ENCODE measurements at places on chromosomes 3 and 15. TPM values are rescaled to one million over a fixed set of nuclear protein-coding genes. Genes with fewer than 3 reads are reported as not detected.
A peak's percentile ranks its signal among the peaks of the same experiment; 100 is the strongest.

DNA sequence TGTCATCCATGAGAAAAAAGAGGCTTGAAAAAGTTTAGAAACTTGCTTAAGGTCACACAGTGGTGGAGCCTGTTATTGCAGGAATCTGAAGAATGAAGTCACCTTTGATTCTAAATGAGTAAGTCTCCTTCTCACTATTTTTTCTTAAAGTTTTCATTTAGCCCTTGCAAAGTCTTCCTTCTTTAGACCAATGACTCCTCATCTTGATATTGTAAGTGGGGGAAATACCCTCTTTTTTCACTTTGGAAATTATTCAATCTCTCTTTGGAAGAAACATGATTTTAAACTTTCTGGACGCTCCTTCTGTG lies 787 bp upstream of the SLMAP start:
- peak overlapping the region; percentile 63 for H3K4me3 ChIP-seq
- no peak for DNase-seq
- H3K27ac ChIP-seq, result peak overlapping the region; percentile 91
- H3K4me1 ChIP-seq, result peaks cover 59% of the 10 kb centered on the region

GRCh38 chr3:85838921-85839320 lies 880.1 kb downstream of the CADM2 start:
- DNase-seq, result no peak
- H3K4me1 ChIP-seq, result no peaks in the 10 kb centered on the region
- H3K27me3 ChIP-seq, result no peaks in the 10 kb centered on the region
- no peak overlapping the region for H3K27ac ChIP-seq
- no peaks in the 10 kb centered on the region for H3K36me3 ChIP-seq

DNA sequence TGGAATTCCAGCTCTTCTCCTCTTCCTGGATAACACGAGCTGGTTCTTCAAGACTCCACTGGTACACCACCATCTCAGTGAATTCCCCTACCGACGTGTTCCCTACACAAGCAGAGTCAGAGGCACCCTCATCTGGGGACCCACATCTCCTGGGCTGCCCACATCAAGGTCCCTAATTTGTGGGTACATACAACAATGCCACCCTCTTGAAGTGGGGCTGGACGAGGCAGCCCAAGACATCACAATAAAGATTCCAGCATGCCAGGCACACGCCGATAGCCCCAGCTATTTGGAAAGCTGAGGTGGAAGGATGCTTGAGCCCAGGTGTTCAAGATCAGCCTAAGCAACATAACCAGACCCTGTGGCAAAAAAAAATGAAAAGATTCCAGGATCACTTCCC lies 221.2 kb upstream of the LINGO1 start:
- no peaks in the 10 kb centered on the region for H3K36me3 ChIP-seq
- H3K4me3 ChIP-seq, result no peak overlapping the region
- no peaks in the 10 kb centered on the region for H3K4me1 ChIP-seq
- H3K27ac ChIP-seq, result no peak overlapping the region

DNA sequence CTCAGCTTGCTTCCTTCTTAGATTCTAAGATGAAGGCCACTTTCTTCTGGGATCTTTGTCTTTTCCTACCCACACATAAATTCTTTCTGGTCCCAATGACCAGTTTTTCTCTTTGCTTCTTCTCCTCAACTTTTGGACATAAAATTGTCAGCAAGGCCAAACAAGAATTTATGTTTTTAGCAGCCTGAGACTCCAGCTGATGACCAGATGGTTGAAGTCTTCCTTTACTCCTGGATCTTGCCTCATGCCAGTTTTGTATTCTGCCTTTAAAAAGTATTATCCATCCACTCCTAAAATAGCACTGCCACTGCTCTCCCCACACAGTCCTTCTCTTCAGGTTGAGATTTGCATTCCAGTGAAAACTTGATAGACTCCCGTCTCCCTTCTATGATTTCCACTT lies 236.0 kb downstream of the VPS13C start:
- DNase-seq, result no peak
- no peak overlapping the region for H3K27ac ChIP-seq
- H3K4me3 ChIP-seq, result no peak overlapping the region

GRCh38 chr3:108053067-108053466 lies 37.8 kb downstream of the CD47 start:
- no peaks in the 10 kb centered on the region for H3K27me3 ChIP-seq
- H3K36me3 ChIP-seq, result no peaks in the 10 kb centered on the region
- H3K4me1 ChIP-seq, result no peaks in the 10 kb centered on the region
- DNase-seq, result no peak
- no peak overlapping the region for H3K27ac ChIP-seq

GRCh38 chr3:24199775-24200247 lies 254.7 kb downstream of the NR1D2 start:
- no peak overlapping the region for H3K4me3 ChIP-seq
- DNase-seq, result no peak
- H3K27me3 ChIP-seq, result no peaks in the 10 kb centered on the region
- H3K36me3 ChIP-seq, result no peaks in the 10 kb centered on the region

DNA sequence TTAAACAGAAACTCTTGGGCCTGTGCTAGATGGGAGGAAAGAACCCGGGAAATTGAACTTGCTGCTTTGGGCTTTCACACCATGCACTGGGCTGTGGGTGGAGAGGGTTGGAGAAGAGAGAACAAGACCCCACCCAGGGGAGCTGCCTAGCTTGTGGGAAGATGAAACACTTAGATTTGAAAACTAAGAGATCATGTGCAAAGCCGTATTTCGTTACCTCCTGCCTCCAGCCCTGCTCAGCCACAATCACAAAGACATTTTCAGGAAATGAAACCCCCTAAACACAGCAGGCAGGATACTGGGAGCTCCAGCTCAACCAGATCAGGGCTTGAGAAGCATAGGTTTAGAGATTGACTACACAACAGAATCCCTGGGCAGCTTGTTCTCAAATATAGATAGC lies 183.0 kb upstream of the C2CD4B start:
- DNase-seq, result no peak
- H3K27ac ChIP-seq, result no peak overlapping the region
- no peak overlapping the region for H3K4me3 ChIP-seq
- H3K27me3 ChIP-seq, result no peaks in the 10 kb centered on the region

DNA sequence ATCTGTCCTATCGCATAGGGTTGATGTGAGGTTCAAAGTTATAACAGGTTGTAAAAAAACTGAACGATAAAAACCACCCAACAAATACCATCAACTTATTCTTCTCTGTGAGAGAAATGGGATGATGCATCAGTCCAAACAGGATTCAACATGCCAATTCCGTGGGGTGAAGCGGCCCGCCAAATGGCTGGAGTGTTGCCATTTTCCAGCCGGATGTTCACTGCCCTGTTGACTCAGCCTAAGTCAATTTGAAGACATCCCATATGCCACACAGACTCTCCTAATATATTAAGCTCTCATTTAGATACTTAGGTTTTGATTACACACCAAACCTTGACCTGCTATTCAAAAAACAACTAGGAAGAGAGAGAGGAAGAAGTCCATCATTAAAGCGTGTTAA lies 311.1 kb downstream of the VPS13C start:
- H3K27ac ChIP-seq, result no peak overlapping the region
- no peaks in the 10 kb centered on the region for H3K4me1 ChIP-seq
- H3K4me3 ChIP-seq, result no peak overlapping the region

GRCh38 chr3:171776411-171776810 lies 33.9 kb downstream of the PLD1 start:
- no peak for DNase-seq
- no peaks in the 10 kb centered on the region for H3K27me3 ChIP-seq
- no peak overlapping the region for H3K4me3 ChIP-seq
- H3K4me1 ChIP-seq, result no peaks in the 10 kb centered on the region
- no peaks in the 10 kb centered on the region for H3K36me3 ChIP-seq

DNA sequence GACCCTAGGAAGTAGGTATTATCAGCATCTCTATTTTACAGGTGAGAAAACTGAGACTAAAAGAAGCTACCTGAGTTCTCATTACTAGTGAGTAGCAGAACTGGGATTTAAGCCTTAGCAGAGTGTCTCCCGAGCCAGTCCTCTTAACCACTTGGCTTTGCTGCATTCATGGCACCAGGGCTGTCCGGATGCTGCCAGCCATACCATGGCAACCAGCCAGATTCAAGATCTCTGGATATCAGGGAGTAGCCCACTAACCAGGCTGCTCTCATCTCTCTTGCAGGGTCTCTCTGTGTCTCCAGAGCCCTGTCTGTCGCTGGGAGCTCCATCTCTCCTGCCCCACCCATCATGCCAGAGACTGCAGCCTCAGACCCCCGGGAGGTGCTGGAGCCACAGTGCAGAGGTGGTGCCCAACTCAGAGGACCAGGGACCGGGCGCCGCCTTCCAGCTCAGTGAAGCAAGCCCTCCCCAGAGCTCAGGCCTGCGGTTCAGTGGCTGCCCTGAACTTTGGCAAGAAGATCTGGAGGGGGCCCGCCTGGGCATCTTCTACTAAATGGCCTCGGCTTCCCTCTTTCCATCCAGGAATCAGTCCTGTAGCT lies 1.7 kb downstream of the MESP2 start:
- H3K4me1 ChIP-seq, result peaks cover 18% of the 10 kb centered on the region
- no peak for DNase-seq
- H3K36me3 ChIP-seq, result no peaks in the 10 kb centered on the region
- no peaks in the 10 kb centered on the region for H3K27me3 ChIP-seq
- H3K4me3 ChIP-seq, result no peak overlapping the region

GRCh38 chr15:41511331-41511898 lies 2.2 kb downstream of the LTK start:
- no peaks in the 10 kb centered on the region for H3K27me3 ChIP-seq
- no peaks in the 10 kb centered on the region for H3K36me3 ChIP-seq
- no peak for DNase-seq
- peaks cover 30% of the 10 kb centered on the region for H3K4me1 ChIP-seq

- H3K27me3 ChIP-seq, result no peaks in the 10 kb centered on the region
- DNase-seq, result no peak
- peaks cover 10% of the 10 kb centered on the region for H3K4me1 ChIP-seq
- no peak overlapping the region for H3K27ac ChIP-seq
These were observed 166.6 kb upstream of the PDZRN3 start for GRCh38 chr3:73791356-73791755.

DNA sequence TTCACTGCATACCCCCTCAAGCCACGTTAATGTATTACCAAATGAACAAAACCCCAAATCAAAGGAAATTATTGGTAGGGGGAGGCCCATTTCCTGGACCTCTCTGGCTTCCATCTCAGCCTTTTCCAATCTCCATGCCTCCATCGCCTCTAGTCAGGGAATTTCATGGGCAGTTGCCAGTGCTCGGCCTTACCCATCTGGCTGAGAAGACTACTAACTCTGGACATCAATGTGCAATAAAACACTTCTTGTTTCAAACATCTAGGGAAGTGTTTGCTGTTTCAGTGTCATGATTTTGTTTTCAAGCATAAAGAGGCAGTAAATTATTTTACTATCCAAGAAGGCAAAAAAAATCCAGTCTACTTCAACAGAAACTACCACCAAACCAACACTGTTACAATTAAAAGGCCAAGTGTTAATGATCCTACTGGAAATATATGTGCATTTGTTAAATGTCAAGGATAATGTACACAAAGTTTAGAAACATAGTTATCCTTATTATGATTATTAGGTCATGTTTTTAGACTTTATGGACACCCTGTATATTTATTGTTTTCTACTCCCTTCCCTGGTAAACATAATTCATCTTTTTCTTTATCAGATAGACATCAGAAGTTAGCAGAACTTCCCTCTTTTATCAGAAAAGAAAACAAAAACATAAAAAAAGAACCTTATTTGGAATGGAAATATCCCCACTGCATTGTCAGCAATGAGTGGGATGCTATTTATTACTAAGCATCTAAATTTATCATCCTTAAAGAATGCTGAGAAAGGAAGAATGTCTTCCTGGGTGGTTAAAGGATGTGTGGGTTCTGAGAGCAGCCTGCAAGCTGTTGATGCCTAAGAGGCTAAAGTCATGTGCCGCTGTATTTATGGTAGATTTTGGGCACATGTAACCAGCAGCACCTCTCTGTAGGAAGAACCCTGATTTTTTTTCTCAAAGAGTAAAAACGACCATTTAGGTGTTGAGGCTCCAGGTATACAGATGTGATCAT lies 15.2 kb downstream of the LDHAL6B start:
- no peak overlapping the region for H3K4me3 ChIP-seq
- no peak for DNase-seq
- H3K36me3 ChIP-seq, result no peaks in the 10 kb centered on the region
- H3K4me1 ChIP-seq, result no peaks in the 10 kb centered on the region
- H3K27ac ChIP-seq, result peak overlapping the region; percentile 26

DNA sequence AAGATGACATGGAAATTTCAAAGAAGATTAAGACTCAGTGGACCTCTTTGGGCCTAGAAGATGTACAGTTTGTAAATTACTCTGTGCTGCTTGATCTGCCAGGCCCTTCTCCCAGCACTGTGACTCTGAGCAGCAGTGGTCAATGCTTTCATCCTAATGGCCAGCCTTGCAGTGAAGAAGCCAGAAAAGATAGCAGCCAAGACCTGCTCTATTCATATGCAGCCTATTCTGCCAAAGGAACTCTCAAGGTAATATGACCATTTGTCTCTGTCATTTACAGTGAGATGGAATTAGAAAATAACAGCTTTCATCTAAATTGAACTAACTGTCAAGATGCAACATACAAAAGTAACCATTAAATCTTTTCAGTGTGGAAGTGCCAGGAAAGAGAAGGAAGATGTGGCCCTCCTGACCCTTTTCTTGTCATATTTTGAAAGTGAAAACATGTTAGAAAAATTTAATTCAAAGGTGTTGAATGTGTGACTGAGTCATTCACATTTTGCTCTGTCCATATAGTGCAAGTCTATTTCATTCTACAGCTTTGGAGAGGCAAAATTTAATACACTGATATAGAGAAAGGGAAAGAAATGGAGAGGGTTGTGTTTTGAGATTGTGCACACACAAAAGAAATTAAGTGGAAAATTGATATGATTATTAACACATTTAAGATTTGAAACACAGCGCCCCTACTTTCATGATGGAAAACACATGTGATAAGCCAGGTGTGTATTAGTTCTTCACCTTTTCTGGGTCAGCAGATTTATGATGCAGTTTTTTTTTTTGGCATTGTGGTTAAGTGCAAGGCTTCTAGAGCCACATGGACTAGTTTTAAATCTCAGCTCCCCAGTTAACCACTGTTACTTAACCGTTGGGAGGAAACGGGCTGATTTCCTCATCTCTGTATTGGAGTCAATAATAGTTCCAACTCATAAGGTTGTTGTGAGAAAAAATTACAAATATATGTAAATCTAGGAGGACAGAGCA lies 375.1 kb downstream of the NAALADL2 start:
- DNase-seq, result no peak
- no peaks in the 10 kb centered on the region for H3K4me1 ChIP-seq
- no peaks in the 10 kb centered on the region for H3K27me3 ChIP-seq
- H3K4me3 ChIP-seq, result no peak overlapping the region
- no peak overlapping the region for H3K27ac ChIP-seq
- H3K36me3 ChIP-seq, result no peaks in the 10 kb centered on the region

GRCh38 chr15:73891328-73892315 lies 18.3 kb downstream of the TBC1D21 start:
- H3K4me1 ChIP-seq, result no peaks in the 10 kb centered on the region
- no peak for DNase-seq
- H3K27ac ChIP-seq, result no peak overlapping the region
- no peaks in the 10 kb centered on the region for H3K27me3 ChIP-seq

ZNF148 gene
- total RNA-seq, result 19.5 TPM

PPP1R14D gene
- not detected for total RNA-seq

DUSP7 gene
- total RNA-seq, result 15.0 TPM

ARNT2 gene
- 7.5 TPM for total RNA-seq

Data from tibial nerve (tissue), 4 donors.